ENCODE measurements at places on chromosomes 7 and 10.
A peak's percentile ranks its signal among the peaks of the same experiment; 100 is the strongest.

DNA sequence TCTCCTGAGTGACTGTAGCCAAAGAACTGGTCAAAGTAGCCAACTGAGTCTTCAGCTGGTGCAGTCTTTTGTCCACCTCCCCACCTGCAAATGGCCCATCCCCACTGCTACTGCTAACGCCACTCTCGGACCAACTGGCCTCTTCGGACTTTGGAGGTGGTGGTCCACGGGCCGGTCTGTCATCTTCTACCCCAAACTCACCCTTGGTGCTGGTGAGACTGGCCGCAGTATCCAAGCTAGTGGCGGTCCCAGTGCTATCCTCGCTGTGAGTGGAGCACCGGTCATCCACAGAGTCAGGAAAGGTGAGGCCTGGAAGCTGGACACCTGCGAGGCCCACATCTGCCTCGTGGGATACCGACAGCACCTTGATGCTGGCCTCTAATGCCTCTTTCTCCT lies 750 bp downstream of the GCC1 start:
- DNase-seq = no peak

- DNase-seq = peak; percentile 2
Measured at GRCh38 chr10:118459642-118460193, 117.6 kb upstream of the FAM204A start.

DNA sequence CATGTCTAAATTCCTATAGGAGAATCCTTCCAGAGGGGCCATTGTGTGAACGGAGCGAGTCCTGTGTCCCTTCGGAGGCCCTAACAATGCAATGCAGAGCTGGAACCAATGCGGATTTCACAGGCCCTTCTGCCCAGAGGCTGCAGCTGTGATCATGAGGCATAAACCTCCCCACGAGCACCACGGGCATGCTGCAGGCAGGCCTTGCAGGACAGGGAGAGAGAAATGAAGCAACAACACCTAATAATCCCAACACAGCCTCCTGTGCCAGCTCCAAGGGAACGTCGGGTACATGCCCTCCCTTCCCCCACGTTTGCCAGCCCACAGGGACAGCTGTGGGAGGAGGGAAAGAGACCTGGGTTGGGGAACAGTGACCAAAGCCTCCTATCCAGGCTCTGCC lies 74.4 kb downstream of the TNS3 start:
- no peak for DNase-seq

DNA sequence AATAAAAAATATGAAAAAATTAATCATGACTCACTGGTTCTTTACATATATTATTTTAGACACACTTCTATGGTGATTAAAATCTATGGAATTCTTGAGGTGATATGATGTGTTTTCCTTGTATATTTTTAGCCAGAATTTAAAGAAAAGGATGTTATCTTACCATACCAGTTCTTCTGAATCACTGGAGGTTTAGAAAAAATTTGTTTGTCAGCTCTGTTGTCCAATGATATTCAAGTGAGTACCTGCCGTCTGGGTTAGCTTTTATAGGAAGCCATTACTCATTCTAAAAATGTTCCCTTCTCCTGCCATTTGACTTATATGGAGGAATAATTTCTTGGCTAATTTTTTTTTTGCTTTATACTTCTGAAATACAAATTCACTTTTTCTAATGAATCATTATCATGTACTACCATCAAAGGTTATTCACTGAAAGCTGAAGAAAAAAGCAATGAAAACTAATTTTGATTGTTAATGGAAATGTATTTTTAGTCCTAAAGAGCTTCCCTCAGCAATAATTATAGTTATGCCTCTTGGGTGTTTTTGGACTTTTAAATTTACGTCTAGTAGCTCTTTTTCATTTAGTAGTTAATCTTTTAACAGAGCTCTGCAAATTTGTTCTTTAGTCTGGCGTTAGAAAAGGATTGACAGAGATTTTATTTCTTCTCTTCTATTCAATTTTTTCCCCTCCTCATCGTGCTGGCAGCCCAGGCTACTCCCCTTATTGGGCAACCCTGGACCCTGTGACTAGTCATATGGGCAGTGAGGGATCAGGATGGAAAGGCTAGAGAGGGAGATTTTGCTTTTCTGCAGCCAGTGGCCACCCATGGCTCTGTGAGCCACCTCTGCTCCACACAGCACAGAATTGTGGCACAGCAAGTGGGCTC lies 434.2 kb downstream of the LRMDA start:
- no peak for DNase-seq

GRCh38 chr10:75599875-75600648 lies 168.6 kb downstream of the LRMDA start:
- DNase-seq = no peak

GRCh38 chr7:111226800-111227199 lies 135.9 kb downstream of the LRRN3 start:
- no peak for DNase-seq

DNA sequence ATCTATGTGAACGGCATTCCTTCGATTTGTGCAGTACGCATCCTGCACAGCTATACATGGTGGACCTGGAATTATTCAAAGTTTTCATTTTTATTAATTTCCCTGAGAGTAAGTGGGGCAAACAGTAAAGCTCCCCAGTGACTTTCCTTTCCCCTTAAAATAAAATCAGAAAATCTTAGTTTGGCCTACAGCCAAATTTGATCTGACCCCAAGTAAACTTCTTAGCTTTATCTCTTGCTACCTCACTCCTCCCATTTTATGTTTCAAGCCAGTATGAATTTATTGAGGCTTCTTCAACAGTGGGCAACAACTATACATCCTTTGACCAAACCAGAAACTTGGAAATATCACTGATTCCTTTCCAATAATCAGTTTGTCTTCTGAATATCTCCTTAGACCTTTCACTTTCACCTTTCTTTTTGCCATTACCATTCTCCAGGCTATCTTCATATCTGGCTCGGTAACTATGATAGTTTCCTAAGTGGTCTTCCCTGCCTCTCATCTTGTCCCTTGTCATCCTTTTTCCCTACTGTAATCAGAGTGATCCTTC lies 11.1 kb downstream of the SPAG6 start:
- DNase-seq = no peak

GRCh38 chr10:35949811-35950211 lies 307.7 kb upstream of the FZD8 start:
- DNase-seq = no peak

GRCh38 chr10:113274176-113274829 lies 278.6 kb upstream of the HABP2 start:
- no peak for DNase-seq

- DNase-seq = no peak
Measured at GRCh38 chr7:143325240-143325639, 9.3 kb downstream of the CLCN1 start.

DNA sequence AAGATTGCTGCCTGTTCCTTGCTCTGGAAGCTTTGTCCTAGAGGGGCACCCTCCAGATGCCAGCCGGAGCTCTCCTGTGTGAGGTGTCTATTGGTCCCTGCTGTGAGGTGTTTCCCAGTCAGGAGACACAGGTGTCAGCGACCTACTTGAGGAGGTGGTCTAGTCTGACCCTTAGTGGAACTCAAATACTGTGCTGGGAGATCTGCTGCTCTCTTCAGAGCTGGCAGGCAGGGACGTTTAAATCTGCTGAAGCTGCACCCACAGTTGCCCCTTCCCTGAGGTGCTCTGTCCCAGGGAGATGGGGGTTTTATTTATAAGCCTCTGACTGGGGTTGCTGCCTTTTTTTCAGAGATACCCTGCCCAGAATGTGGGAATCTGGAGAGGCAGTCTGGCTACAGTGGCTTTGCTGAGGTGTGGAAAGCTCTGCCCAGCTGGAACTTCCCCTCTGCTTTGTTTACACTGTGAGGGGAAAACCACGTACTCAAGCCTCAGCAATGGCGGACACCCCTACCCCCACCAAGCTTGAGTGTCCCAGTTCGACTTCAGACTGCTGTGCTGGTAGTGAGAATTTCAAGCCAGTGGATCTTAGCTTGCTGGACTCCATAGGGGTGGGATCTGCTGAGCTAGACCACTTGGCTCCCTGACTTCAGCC lies 119.2 kb downstream of the PPP1R9A start:
- DNase-seq = no peak

DNA sequence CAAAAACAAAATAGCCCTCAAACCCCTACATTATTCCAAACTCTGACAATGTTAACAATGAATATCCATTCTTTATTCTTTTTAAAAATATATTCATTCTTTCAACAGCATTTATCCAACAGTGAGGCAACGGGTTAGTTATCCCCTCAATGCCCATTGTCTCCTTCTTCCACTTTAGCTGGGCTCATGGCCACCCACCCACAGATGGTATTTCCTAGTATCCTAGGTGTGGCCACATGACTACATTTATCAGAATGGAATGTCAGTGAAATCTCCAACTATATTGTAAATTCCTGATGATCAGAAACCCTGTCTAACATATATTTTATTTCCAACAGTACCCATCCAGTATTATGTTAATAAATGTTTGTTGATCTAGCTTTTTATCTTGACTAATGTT lies 13.6 kb downstream of the HOXA1 start:
- DNase-seq = no peak

DNA sequence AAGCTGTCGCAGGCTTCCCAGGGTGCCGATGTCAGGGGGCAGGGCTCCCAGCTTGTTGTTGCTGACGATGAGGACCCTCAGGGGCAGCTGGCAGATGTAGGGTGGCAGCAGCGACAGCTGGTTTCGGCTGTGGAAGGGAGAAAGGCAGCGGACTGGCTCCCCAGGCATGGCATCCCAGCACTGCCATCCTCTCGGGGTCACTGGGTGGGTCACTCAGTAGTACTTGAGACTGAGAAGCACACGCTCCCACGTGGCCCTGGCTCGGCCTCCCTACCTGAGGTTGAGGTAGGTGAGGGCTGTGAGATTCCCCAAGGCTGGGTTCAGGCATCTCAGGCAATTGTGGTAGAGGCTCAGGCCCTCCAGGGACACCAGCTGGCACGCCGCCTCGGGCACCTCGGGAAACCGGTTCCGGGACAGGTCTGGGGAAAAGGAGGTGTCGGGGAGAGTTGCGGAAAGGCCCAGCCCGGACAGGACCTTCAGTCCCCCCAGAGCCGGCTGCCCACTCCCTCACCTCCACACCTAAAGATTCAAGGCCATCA lies 3.8 kb downstream of the LRCH4 start:
- DNase-seq = no peak

- DNase-seq = no peak
Measured at GRCh38 chr10:78617631-78618030, 451.1 kb upstream of the ZMIZ1 start.

- DNase-seq = no peak
Measured at GRCh38 chr10:16663444-16663843, 141.8 kb upstream of the C1QL3 start.

- DNase-seq = no peak
Measured at GRCh38 chr10:97701438-97702069, 12.0 kb upstream of the MARVELD1 start.

DNA sequence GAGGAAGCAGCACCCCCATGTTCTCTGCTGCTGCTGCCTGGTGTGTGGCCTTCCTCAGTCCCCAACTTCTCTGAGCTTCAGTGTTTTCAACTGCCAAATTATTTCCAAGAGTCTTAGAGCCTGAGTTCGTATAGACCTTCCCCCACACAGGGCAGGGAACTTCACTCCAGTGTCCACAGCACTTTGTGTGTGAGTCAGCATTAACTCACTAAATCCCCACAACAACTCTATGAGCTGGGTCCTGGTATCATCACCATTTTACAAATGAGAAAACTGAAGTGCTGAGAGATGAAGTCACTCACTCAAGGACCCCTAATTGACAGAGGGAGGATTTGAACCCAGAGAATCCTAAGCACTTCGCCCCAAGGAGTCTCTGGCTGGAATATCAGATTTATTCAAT lies 48.3 kb downstream of the ADCYAP1R1 start:
- no peak for DNase-seq

- DNase-seq = no peak
Measured at GRCh38 chr7:149355390-149356048, 93.5 kb downstream of the ZNF783 start.

GRCh38 chr10:28796606-28797512 lies 119.5 kb downstream of the BAMBI start:
- no peak for DNase-seq

GRCh38 chr10:44300666-44301649 lies 83.9 kb downstream of the CXCL12 start:
- no peak for DNase-seq

GRCh38 chr7:4235596-4235995 lies 446.5 kb upstream of the FOXK1 start:
- no peak for DNase-seq

DNA sequence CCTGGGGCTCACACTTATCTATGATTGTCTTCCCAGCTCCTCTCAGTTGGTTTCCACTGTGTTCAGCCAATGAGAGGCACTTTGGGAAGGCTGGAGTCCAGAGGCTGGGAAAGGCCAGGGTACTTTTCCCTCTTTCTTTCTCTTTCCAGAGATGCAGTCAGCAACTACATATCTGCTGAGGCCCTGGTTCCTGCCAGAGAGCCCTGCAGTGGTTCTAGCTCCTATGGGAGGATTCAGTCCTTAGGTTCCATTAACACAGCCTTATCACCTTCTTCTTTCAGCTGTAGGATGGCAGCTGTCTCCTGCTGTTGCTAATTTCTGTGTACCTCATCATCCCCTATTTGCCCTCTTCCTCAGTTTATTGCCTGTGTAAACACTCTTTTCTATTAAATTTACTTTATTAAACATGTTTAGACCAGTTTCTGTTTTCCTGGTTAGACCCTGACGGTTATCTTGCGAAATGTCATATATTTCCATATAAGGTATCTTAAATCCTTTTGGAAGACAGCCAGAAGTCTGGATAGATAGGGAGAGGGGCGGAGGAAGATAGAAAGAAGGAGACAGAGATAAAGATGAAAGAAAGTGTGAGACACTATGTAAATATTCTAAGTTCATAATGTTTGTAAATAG lies 100.3 kb downstream of the HGF start:
- no peak for DNase-seq

DNA sequence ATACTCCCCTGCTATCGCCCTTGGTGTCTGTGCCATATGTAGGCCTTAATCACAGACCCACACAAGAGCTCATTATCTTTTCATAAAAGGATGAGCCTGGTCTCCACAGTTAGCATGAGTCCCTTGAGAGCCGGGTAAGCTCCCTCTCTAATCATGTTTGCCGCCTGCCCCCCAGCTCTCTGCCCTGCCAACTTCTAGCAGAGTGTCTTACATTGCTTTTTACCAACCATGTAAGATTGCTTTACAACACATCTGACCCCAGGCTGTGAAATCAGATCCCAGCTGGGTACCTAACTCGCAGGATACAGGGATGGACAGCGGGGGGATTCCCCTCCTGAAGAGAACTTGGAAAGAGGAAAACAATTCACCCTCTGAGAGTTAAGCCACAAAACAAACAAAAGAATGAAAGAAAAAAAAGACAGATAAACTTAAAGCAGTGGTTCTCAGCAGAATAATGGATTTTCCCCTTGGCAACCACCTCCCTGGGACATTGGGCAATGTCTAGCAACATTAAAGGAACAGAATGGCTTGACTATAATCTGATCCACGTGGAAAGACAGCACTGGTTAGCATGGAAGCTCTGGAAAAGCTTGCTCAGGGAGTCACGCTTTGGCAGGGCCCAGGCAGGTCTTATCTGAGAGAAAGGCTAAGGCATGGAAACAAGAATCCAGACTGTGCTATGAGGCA lies 39.4 kb upstream of the ATOH7 start:
- no peak for DNase-seq

- no peak for DNase-seq
Measured at GRCh38 chr10:25036381-25036780, 20.0 kb downstream of the THNSL1 start.

- DNase-seq = no peak
Measured at GRCh38 chr7:158860394-158860793, 4.0 kb downstream of the DYNC2I1 start.

- no peak for DNase-seq
Measured at GRCh38 chr7:74306730-74307469, 17.7 kb downstream of the CLIP2 start.
